NCI-H1417 treated with DMSO at 0.1 percent for 48 hours (cell line): ENCODE measurements at places on chromosomes 1 and 21.

DNA sequence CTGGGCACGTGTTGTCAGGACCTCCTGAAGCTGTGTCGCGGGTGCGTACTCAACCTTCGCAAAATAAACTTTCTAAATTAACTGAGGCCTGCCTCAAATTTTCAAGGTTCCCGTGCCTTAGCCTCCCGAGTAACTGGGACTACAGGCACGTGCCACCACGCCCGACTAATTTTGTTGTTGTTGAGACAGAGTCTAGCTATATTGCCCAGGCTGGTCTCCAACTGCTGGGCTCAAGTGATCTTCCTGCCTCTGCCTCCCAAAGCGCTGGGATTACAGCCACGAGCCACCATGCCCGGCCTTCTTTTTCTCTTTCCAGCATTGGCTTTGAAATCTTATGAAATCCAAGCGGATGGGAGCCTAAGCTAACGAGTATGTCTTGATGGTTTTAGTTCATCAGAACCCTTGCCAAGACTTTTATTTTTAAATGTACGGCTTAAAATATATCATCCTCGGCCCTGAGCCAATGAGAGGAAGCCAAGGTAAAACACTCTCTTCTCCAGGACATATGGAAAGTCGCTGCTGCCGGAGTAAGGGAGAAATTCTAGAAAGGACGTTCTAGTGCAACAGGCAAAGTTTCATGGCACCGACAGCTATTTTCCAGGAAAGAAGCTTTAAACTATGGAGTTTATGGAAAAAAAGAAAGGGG is 12.7 kb upstream of the ERVH48-1 start:
- no peak for DNase-seq

GRCh38 chr1:242139442-242139841 is 140.5 kb upstream of the MAP1LC3C start:
- DNase-seq = no peak

DNA sequence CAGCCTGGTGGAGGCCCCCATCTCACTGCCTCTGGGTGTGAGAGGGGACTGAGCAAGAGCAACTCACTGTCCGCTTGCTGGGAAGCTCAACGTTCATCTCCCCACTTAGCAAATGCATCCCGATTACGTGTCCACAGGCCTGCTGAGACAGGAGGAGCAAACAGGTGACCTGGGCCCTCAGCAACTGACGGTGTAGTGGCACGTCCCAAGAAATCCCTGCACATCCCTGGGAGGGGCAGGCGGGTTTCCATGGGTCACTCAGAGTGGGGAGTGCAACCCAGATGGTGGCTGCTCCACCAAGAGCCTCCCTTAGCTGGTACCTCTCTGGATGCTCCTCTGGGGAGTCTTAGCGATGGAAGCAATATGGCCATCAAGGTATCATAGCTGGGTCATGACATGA is 229.4 kb downstream of the DYRK1A start:
- DNase-seq = no peak

- DNase-seq = no peak
Measured at GRCh38 chr1:55059302-55060132, 20.2 kb downstream of the PCSK9 start.

- no peak for DNase-seq
Measured at GRCh38 chr1:9293533-9294404, 1.1 kb downstream of the SPSB1 start.

DNA sequence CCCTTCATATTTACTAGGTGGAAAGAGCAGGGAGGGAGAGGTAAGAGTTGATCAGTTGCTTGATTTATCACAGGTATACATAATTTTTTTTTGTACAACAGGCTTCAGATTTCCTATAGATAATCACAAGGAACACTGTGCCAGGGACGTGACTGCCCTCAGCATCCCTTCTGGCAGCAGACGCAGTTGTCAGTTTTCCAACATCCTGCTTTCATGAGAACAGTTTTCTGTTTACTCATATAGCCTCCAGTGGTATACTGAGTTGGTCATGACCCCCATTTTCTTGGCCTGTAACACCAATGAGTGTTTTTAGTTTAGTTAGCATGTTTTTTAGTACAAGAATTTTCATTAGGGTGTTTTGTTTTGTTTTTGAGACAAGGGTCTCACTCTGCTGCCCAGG is 37.9 kb upstream of the PTPRF start:
- DNase-seq = no peak

GRCh38 chr1:197137322-197137721 is 9.1 kb downstream of the ASPM start:
- no peak for DNase-seq

GRCh38 chr1:71196685-71197084 is 115.8 kb upstream of the ZRANB2 start:
- DNase-seq = peak; percentile 44

- no peak for DNase-seq
Measured at GRCh38 chr1:183477986-183478781, 5.9 kb downstream of the SMG7 start.

- no peak for DNase-seq
Measured at GRCh38 chr1:22877112-22877915, 95.4 kb downstream of the LACTBL1 start.

- DNase-seq = no peak
Measured at GRCh38 chr1:102578804-102579203, 529.5 kb downstream of the COL11A1 start.

DNA sequence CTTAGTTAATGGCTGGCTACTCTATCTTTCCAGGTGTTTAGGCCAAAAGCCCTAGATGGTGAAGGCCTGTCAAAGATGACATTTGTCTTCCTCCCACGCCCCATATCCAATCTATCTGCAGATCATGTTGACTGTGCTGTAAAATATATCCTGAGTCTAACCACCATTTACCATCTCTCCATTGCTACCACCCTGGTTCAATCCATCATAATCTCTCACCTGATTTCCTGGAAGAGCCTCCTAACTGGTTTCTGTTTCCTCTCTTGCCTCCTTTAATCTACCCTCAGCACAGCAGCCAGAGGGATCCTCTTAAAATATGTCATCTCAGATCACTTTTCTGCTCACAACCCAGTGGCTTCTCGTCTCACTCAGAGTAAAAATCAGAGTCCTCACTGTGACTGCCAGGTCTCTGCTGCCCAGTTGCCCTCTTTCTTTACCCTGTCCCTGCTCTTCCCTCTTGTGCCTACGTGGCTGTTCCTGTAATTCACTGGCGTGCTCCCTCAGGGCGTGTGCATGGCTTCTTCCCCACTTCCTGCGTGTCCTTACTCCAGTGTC is 17.8 kb downstream of the TMEM50A start:
- DNase-seq = no peak

DNA sequence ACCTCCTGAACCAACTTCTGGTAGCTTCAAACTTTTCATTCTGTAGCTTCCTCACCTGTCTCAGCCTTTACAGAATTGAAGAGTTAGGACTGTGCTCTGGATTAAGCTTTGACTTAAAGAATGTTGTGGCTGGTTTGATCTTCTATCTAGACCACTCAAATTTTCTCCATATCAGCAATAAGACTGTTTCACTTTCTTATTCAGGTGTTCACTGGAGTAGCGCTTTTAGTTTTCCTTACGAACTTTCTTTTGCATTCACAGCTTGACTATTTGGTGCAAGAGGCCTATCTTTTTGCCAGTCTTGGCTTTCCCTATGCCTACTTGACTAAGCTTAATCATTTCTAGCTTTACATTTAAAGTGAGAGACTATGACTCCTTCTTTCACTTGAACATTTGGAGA is 31.5 kb downstream of the FGGY start:
- no peak for DNase-seq

DNA sequence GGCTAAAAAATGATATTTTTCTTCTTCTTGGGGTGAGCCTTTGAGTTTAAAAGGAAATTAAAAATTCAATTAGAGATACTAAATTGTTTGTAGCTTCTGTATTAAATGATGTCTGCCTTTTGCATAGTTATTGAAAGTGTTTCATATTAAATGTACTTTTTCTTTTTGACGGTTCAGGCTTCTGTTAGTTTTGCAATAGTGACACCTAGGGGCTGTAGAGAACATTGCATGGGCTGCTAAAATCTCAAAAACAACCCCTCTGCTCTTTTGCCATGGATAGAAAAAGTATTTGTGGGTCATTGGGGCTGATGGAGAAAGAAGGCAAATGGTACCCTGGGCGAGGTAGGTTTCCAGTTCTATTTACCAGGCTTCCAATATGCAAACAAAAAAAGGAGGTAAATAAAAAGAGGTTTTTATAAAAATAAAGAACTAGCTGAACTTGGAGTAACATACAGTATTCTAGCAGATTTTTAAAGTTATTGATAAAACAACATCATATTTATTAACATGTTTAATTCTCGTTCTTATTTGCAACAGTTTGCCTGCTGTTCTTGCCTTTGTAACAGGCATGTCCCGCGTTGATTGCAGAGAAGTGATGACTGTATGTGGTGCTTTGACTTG is 115.4 kb upstream of the HOOK1 start:
- DNase-seq = no peak

DNA sequence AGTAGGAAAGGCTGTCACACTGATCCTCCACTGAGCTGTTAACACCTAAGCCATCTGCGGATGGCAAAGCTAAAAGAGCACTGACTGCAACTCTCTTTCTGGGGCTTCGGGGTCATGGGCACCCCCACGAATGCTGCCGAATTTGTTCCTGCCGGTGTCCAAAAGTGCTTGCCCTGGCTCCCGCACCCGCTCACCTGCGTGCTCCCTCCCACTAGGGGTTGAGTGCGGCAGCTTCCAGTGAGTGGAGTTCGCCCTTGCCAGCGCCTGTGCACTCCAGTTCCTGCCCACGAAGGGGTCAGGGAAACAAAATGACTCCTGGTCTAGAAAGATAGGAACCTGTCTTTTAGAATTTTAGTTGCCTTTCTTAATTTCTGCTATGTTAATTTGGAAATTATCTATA is 78.7 kb downstream of the IFI44 start:
- DNase-seq = no peak

GRCh38 chr1:230785636-230786384 is 38.6 kb downstream of the CAPN9 start:
- no peak for DNase-seq

DNA sequence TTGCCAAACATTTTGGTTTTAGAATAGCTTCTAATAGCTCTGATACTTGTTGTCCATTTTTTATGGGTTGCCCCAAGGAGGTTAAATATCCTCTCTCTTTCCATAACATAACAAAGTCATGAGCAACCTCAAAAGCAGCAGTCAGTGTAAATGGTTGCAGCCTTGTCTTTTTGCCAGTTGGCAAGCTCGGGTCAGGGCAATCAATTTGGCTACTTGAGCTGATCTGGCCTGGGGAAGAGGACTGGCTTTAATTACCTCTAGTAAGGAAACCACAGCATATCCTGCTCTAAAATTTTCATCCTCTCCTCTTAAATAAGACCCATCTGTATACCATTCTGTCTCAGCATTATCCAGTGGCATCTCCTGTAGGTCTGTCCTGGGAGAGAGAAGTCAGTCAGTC is 21.2 kb upstream of the FMO4 start:
- no peak for DNase-seq

DNA sequence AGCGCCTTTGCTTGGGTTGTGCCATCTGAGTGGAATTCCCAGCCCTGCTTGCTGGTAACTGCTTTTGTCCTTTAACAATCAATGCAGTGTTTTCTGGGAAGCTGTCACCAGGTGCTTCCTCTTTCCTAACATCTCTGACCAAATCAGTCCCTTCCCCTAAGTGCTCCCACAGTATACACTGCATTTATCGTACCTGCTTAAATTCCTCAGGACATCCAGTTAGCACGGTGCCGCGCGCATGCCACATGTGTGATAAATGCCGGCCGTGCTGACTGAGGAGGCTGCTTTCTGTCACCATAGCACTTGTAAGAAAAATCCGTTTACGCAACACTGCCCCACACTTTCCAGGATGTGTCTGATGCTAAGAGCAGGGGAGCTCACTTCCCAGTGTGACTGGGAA is 115.4 kb downstream of the BCAR3 start:
- no peak for DNase-seq

DNA sequence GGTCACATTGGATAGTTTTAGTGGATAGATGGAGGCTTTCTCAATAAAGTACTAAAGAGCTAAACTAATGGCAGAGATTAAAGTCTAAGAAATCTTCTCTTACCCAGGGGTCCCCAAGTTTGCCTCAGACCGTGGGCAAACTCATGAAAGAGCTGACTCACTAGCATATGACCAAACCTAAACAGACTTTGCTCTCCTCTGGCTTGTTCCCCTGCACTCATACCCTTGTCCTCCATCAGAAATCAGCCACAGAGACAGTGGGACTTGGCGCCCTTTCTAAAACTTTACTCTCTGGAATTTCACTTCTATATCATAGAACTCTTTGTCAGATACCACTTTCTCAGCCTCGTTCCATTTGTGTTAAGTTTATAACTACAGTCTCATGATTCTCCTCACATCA is 17.0 kb upstream of the HSD3B2 start:
- no peak for DNase-seq

- no peak for DNase-seq
Measured at GRCh38 chr1:53909946-53910345, 16.0 kb downstream of the DIO1 start.

GRCh38 chr1:53409233-53409632 is 50.0 kb upstream of the DMRTB1 start:
- DNase-seq = no peak

DNA sequence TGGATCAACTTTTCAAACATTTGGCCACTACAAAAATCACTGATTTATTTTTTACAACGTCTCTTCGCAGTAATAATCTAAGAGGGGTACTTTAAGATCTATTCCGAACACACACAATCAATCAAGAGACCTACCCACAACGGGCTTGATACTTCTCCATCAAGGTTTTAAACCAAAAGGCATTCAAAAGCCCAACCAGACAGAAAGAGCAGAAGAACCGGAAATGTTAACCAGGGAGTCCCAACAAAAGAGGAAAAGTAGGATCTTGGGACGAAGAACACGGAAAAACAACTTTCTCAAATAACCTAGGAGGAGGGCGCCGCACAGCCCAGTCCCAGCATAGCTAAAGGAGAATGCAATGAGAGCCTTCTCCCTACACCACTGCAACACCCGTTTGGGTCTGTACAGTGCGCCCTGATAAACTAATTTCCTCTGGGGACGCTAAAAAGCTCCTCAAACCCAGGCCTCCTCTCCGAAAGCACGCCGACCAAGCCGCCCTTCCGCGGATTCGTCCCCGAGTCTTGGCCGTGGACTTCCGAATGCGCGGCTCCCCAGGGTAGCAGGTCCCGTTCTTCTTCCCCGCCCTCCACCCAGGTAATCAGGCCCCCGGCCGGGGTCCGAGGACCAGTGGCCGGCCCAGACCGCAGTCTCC is 623 bp downstream of the RPL22 start:
- no peak for DNase-seq

DNA sequence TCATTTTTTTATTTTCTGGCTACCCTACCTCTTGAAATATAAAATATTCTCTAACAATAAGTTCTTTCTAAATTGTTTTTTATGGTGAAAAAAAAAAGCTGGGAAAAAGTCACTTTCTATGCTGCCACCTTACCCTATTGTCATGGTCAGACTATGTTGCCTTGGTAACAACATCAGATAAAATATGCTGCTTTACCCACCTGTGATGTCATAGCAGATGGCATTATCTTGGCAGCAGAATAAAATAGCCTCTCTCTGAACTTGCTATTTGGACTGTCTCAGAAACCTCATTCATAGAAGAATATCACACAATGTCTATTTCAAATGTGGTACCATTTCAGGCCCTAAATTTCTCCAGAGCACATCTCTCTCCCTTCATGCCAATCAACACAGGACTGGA is 69.6 kb upstream of the SGIP1 start:
- DNase-seq = no peak
